ENCODE measurements at places on chromosomes 2 and 18.
A peak's percentile ranks its signal among the peaks of the same experiment; 100 is the strongest.

- no peak for DNase-seq
Observed at GRCh38 chr18:79905389-79905911, 46.0 kb downstream of the SLC66A2 start.

GRCh38 chr2:85410584-85411404 is 628 bp upstream of the CAPG start:
- DNase-seq: no peak

GRCh38 chr2:202861987-202862386 is 9.6 kb downstream of the ICA1L start:
- no peak for DNase-seq

GRCh38 chr18:76953583-76954233 is 131.4 kb downstream of the ZNF236 start:
- DNase-seq: no peak

- no peak for DNase-seq
Observed at GRCh38 chr2:212669761-212670160, 131.2 kb upstream of the ERBB4 start.

GRCh38 chr18:55047546-55047945 is 88.3 kb upstream of the CCDC68 start:
- DNase-seq: no peak

GRCh38 chr2:230902180-230902899 is 22.7 kb downstream of the GPR55 start:
- peak; percentile 70 for DNase-seq

DNA sequence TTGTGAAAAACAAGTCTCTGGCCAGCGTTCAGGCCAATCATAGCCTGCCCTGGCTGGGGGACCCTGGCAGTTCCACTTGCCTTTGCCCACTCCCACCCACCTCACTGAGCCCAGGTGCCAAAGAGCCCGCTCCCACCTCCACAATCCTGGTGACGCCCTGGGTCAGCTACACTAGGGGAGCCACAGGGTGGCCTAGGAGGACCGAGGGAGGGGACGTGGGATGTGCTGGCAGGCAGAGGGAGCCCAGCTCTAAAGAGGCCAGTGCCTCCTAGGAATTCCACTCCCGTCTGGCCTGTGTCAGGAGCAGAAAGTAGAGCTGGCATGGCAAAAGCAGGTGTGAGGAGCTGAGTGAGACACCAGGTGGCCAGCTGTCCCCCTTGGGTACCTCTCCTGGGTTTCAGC is 49.3 kb downstream of the TNS1 start:
- no peak for DNase-seq

- DNase-seq: no peak
Observed at GRCh38 chr2:170714381-170715061, 616 bp upstream of the SP5 start.

- no peak for DNase-seq
Observed at GRCh38 chr2:3692375-3692774, 11.0 kb upstream of the DCDC2C start.

GRCh38 chr2:64263315-64263714 is 119.1 kb upstream of the PELI1 start:
- DNase-seq: no peak

DNA sequence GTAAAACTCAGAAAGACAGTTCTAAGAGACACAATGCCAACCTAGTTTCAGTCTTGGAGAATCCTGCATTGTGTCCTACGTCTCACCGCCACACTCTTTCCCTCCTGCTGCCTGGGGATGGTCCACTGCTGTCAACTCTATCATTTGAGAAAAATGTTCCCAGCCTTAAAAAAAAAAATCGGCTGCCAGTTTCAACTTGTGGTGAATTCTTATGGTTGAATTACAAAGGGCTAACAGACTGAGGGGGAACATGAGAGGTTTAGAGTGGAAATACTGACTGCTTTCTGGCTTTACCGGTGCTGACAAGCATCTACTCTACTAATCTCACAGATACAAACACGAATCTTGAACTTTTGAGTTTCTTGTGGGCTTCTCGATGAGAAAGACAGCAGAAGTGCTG is 74.0 kb downstream of the NAB1 start:
- DNase-seq: no peak

DNA sequence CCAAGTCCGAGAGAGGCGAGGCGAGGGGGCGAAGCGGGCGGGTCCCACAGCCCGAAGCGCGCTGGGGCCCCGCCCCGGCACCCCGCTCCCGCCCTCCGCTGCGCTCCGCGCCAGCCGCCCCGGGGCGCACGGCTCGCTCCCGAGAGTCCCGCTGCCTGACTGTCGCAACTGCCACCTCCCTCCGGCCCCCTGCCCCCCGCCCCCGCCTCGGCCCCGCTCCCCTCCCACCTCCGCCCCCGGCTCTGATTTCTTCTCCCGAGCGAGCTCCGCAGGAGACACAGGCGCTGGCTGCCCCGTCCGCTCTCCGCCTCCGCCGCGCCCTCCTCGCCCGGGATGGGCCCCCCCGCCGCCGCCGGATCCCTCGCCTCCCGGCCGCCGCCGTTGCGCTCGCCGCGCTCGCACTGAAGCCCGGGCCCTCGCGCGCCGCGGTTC is at the start of gene WNT6:
Gene WNT6 (plus strand): TSS at position 250 of the 432 bp plus-strand sequence. CDS start 233 bp downstream, outside the sequence.
- DNase-seq: no peak

DNA sequence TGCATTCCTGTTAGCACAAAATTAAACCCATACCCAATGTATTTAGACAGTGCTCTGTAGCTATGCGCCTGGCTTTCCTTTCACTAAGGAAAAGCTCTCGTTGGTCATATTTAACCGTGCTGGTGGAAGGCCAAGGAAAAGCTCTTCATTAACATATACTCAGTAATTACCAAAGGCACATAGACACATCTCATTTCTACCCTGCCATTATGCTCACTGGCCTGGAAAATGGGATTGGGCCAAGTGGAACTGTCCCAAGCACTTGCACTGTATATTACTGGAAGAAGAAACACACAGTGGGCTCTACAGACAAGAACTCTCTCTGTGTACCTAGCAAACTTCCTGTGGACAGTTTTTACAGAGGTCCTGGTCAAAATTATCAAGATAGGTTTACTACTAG is 274.4 kb downstream of the ERBB4 start:
- no peak for DNase-seq

DNA sequence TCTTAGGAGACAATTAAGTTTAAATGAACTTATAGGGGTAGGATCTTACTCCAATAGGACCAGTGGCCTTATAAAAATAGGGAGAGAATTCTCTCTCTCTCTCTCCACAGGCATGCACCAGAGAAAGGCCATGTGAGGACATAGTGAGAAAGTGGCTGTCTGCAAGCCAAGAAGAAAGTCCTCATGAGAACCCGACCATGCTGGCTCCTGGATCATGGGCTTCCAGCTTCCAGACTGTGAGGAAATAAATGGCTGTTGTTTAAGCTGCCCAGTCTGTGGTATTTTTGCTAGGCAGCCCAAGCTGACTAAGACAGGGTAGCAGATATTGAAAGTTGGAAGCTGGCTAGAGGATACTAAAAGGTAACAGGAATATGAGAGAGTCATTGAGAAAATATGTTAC is 454.0 kb downstream of the NBAS start:
- DNase-seq: no peak

GRCh38 chr2:14632133-14632936 is at the start of gene LRATD1:
TSS of gene LRATD1 (plus strand) at chr2:14632717. CDS start at chr2:14633980, 1,263 bp downstream.
- DNase-seq: no peak

GRCh38 chr2:200590090-200590489 is 4.3 kb downstream of the AOX1 start:
- DNase-seq: no peak

- no peak for DNase-seq
Observed at GRCh38 chr2:150327564-150328489, 159.6 kb downstream of the RND3 start.

GRCh38 chr2:178238154-178238521 is 43.8 kb downstream of the OSBPL6 start:
- DNase-seq: no peak

- no peak for DNase-seq
Observed at GRCh38 chr2:215537611-215538010, 101.7 kb upstream of the FN1 start.

DNA sequence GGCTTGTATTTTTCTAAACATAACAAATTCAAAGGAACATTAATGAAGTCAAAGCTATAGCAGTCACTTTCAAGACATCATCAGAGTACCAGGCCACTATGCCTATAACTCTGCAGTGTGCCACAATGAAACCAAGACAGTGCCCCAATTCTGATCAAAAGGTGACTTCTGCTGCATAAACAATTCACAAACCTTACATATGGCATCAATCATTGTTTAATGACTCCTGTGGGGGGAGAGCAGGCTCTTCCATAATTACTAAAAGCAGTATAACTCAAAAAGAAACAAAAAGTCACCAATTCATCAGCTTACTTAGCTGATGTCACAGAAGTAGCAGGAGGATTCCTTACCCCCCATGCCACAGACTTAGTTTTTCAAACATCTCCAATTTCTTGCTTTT is 15.5 kb downstream of the LPIN2 start:
- no peak for DNase-seq

DNA sequence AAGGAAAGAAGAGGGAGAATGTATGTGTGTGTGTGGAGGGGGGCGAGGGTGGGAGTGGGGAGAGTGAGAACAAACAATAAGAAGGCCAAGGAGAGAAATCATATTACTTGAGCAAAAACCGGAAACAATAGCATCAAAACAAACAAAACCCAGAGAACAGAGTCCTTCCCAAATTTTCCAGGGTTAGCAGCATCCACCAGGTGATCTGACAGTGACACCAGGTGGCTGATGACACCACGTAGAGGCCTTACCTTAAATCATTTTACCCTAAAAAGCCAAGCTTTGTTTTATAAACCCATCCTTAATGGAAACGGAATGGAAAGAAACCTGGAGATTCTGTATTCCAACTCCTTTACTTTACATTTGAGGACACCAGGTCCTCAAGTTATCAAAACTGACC is 42.9 kb downstream of the CDCA7 start:
- no peak for DNase-seq

GRCh38 chr2:42764096-42764495 is at the start of gene OXER1:
TSS of gene OXER1 (minus strand) at chr2:42764135. CDS start at chr2:42764062, 73 bp downstream.
- DNase-seq: no peak

DNA sequence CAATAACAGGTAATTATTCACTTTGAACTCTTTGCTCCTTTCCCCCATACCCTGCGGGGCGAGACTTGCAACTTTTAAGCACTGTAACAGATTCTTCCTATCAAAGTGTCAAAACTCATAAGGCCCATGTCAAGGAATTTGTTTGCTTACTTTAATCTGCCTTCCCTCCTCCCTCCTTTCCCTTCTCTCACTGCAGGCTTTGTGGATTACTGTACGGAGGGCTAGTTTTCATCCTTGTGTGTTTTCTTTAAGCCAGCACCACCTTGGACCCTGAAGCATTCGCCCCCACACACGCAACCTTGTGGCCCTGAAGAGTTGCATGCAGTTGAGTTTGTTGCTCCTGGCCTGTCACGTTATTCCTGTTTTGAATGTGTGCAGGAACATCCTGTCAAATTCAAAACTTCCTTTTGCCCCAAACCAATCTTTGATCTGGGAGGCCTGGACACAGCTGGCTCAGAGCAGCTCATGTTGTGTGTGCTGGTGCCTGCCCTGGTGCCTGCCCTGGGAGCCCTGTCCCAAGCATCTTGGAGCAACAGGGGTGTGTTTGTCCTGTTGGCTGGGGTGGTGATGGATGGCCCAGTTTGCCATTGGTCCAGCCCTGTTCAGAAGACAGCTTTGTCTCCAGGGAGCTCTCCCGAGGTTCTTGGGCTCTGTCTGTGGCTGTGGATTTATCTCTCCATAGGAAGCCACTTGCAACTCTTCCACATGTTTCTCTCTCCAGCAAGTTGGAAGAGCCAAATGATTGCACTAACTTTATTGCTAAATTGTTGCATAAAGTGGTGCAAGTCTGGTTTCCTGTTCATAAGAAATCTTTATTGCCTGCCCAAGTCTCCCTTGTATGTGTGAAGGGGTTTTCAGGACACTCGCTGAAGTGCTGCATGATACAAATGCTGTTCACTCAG is 199.6 kb downstream of the VAPA start:
- no peak for DNase-seq

DNA sequence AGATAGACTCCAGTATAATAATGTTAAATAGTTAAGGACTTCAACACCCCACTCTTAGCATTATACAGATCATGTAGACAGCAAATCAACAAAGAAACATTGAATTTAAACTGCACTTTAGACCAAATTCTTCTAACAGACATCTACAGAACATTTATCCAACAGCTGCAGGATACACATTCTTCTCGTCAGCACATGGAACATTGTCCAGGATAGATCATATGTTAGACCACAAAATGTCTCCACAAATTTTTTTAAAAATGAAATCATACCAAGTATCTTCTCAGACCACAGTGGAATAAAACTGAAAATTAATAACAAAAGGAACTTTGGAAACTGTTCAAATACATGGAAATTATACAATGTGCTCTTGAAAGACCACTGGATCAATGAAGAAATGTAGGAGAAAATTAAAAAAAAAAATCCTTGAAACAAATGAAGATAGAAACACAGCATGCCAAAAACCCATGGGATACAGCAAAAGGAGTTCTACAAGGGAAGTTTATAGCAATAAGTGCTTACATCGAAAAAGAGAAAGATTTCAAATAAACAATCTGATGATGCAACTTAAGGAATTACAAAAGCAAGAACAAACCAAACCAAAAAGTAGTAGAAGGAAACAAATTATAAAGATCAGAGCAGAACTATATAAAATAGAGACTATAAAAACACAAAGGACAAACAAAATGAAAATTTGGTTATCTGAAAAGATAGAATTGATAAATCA is 12.3 kb upstream of the SPP2 start:
- DNase-seq: no peak

GRCh38 chr2:219460424-219460926 is 25.8 kb downstream of the SPEG start:
- no peak for DNase-seq

DNA sequence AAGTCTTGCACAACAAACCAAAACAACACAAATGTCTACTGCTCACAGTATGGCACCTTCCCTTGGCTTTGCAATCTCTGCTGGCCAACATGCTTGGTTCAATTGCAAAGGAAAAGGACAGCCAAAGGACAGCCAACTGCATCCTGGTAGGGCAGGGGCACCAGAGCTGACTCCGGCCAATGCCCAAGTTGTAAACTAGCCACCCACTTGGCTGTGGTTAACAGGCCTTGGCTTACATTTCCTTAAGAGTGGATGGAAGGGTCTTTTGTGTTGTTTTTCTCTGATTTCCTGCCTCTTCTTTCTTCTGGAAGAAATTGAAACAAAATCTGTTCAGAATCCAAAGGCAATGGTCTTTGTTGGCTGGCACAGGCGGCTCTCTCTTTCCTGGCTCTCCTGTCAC is 119.1 kb upstream of the TRIB2 start:
- DNase-seq: no peak

DNA sequence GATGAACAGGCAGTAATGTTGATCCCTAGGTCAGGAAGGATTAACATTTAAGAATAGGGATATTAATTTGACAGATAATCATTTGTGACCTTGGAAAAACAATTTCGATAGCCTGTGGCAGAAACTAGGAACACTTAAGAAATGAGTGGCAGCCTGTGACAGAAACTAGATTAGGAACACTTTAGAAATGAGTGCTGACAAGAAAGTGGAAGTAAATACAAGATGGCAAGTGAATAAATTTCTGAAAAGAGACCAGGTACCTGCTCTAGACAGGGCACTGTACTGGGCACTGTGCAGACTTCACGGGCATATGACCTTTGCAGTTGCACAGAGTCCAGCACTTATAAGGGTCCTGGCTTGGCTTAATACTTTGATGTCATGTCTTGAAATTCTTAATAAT is 5.5 kb upstream of the HNRNPA3 start:
- DNase-seq: no peak

- no peak for DNase-seq
Observed at GRCh38 chr18:37540424-37541138, 25.0 kb downstream of the CELF4 start.
